Activated CD8-positive, alpha-beta memory T cell treated with anti-CD3 and anti-CD28 coated beads for 1 hour (primary cell): ENCODE measurements at places on chromosomes 2 and 18.

DNA sequence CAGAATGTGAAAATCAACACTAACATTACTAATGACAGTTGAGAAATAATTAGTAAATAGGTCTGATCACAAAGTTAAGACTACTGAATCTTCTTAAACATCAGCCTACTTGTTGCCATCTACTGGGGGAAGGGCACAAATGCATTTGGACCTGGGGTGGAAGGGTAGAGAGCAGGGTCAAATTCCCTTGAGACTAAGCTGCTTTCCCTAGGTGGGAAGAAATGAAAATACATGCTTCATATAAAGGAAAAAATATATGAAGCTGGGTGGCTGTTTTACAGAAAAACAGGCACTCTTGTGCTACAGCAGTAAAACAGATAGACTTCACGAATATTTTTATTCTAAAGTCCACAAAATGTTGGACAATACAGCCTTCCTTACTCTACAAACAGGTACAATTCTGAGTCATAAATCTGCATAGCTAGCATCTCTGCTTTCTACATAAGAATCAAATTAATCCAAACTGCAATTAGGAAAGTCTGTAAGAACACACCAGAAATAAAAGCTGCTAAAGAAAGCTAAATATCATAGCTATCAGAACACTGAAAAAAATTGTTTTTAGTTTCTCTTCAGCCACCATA lies 10.9 kb downstream of the TRIP12 start:
- no peak for DNase-seq

DNA sequence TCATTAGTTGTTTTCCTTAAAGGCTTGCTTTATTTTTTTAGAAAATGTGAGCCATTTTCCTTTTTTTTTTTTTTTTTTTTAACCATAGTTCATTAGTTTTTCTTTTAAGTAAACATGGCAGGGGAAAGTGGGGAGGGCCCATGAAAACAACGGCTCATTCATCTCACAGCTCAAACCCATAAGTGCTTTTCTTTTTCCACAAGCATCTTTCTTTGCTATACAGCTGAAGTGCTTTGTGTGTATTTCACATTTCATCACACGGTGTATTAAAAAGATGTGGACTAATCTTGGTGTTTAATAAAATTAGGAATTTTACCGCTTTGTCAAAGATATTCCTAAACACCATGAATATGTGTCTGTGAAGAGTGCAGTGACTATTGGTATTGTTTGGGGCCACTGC lies 41.6 kb downstream of the RHBDD1 start:
- DNase-seq, result no peak

GRCh38 chr2:8418721-8419120 lies 263.1 kb upstream of the ID2 start:
- no peak for DNase-seq

DNA sequence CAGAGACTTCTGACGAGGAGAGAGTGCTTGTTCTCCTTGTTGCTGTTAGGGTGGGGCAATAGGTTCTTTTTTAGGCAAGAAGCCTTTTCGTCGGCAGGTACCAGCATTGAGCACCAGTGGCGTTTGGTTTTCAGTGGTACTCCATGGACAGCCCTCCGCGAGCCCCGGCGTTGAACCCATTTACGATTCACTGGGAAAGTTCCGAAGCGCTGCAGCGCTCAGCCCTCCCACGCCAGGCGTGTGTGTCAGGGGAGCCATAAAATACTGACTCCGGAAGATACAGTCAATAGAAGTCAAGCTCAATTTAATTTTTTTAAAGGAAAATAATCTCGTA lies 494 bp upstream of the ROCK1 start:
- DNase-seq, result no peak

DNA sequence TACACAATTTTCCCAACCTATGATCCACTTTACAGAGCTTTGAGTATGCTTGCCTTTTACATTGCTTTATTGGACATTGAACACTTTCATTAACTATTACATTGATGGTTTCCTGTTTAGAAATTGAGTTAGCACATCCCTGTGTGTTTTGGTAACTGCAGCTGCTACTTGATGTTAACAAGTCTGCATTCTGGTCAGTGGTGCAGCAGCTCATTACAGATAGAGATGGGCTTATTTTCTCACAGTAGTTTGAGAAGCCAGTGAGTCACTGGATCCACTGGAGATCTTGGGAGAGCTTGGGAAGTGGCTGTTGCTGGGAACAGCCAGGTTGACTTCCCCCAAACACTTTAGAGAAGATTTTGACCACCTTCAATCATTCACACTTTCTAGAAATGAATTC lies 150.5 kb downstream of the ARHGAP15 start:
- no peak for DNase-seq

DNA sequence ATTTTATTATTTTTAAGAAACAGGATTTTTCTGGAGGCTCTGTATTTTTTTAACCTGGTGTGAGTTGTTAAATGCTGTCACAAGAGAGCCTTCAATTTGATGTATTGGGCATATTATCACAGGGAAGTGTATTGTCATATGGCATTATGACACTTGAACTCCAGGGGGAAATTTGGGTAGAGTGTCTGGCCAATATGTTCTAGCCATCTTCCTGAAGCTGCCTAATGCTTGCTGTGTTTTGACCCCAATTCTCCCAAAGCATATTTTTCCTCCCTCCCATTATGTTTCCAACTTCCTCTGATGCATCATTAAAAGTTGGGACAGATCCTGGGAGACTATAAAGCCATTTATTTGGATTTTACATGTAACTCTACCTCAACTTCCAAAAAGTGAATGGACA lies 214.1 kb upstream of the SESTD1 start:
- DNase-seq, result no peak

GRCh38 chr18:37720663-37721062 lies 155.1 kb upstream of the CELF4 start:
- DNase-seq, result no peak

DNA sequence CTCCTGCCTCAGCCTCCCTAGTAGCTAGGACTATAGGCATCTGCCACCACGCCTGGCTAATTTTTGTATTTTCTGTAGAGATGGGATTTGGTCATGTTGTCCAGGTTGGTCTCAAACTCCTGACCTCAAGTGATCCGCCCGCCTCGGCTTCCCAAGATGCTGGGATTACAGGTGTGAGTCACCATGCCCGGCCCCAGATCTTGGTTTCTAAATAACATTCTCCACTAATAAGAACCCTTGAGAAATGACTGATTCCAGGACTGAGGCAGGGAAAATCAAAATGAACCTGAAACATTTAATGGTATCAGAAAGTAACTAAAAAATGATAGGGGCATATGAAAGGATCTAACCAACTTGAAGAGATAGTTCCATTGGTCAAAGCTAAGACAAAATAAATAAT lies 34.0 kb downstream of the BMPR2 start:
- no peak for DNase-seq

DNA sequence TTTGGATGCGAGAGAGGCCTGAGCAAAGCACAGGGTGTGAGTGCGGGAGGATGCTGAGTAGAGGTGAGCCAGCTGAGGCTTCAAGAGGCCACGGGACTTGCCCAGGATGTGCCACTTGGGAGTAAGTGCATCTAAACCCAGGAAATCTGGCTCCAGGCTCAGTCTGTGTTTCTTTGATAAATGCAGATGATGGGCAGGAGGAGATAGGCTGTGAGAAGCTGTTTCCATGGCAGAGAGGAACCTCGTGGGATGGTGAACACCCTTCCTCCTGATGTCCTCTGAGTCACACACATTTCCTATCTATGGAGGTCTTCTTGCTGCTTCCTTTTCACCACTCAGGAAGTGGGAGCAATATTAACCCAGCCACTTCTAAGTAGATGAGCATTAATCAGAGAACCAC lies 38.4 kb upstream of the CELF4 start:
- DNase-seq, result no peak

GRCh38 chr2:200226451-200227426 lies 79.8 kb upstream of the SPATS2L start:
- no peak for DNase-seq

DNA sequence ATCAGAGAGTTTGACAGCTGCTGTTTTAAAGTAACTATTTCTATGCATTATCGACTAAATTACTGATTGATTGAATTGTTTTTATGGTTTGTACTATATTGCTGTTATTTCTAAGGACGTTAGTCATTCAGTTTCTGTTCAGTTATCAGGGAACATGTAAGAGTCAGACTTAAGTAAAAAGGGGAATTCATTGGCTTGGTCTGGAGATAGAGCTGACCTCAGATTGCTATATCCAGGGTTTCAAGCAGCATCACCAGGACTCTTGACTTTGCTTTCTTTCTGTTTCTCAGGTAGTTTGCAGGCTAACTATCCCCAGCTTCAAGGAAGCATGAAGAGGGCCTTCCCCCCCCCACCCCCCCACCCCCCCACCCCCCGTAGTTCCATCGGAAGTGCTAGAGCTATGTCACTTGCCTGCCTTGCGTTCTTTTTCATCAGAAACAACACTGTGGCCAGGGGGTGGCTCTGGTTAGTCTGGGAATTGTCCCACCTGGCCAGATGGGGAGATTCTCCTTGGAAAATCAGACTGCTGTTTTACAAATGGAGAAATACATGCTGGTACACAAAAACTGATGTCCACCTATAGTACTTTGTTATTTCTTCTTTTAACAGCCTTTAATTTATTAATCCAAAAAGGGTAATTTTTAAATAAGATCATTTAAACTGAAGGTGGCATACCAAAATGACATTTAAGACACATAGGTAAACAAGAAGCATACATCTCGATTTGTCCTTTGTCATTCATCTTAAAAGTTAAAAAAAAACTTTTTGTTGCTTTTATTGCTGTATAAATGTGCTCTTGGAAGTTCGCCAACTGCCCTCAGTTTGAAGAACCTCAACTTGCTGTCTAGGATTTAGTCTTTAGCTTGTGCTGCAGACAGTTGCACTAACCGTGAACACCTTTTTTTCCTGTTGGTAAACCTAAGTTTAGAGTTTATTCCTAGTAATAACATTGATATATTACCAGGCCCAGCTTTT lies 9.4 kb downstream of the SMAD4 start:
- no peak for DNase-seq

DNA sequence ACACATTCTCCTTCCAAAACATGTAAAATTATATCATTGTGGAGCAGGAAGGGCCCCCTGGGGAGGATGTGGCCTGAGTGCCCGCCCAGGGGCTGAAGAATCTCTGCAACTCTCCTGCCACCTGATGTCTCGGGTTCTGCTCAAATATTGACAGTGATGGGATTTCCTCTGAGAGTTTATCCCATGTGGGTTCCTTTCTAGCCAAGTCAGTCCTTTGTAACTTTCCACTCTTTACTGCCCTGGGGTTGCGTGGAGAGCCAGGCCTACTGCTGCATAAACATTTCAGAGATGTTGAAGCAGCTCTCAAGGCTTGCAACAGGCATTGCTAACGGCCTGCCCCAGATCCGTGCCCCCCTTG lies 4.0 kb upstream of the RAB17 start:
- no peak for DNase-seq

GRCh38 chr2:241976296-241976695 lies 106.8 kb downstream of the RTP5 start:
- DNase-seq, result no peak

DNA sequence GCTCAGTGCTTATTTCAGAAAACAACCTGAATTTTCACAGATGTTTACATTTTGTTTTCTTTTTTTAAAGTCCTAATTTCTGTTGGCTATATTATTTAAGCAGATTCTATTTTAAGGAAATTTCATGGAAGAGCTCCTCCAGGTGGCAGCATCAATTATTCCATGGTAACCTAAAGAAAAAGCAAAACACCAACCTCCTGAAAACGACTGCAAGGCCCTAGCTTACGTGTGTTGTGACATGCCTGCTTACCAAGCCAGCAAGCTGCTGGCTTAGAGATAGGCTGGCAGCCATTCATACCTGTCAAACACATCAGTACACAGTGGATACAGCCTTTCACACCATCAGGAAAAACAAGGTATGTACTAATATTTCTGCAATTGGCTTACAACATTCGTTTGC lies 64.9 kb downstream of the LPIN2 start:
- DNase-seq, result no peak

DNA sequence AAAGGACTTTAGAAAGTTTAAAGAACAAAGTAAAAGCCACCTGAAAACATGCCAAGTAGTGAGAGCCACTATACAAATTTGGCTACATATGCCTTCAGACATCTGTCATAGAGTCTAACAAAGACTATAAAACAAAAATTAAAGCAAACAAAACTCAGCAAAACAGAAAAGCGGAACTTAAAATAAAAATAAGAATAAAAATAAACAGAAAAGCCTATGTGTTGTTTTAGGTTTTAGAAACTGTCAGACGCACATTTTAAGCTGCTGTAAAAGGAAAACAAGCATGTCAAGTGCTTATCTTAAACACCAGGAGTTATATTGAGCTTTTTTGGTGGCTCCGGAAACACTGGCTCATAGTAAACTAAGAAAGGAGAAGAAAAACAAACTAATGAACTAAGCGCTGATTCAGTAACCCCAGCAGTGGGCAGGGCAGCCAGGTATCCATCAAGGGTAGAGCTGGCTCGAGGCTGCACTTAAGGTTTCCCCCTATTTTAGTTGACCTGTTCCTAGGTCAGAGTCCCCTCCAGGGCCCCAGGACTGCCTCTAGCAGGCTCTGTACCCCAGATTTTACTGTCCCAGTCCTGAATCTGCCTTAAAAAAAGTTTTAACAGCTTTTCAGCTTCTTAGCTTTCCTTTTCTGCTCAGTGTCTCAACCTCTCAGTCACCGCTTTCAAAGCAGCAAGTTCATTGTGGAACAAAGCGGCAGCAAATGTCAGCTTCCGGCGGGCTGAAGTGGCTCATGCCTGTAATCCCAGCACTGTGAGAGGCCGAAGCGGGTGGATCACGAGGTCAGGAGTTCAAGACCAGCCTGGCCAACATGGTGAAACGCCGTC lies 15.4 kb upstream of the RMC1 start:
- DNase-seq, result no peak

GRCh38 chr2:129504646-129505045 lies 474.8 kb upstream of the RAB6C start:
- no peak for DNase-seq

GRCh38 chr18:79365701-79366100 lies 30.0 kb upstream of the NFATC1 start:
- no peak for DNase-seq

- no peak for DNase-seq
Observed at GRCh38 chr2:96602330-96602823, 35.7 kb downstream of the KANSL3 start.

- DNase-seq, result no peak
Observed at GRCh38 chr18:3610813-3611212, 160.8 kb downstream of the TGIF1 start.

GRCh38 chr2:167862782-167863181 lies 384.6 kb downstream of the STK39 start:
- no peak for DNase-seq

- DNase-seq, result no peak
Observed at GRCh38 chr2:19577723-19578122, 219.3 kb upstream of the OSR1 start.

GRCh38 chr2:3151153-3151918 lies 226.3 kb downstream of the EIPR1 start:
- no peak for DNase-seq

GRCh38 chr2:202035089-202035940 lies 1.7 kb downstream of the FZD7 start:
- no peak for DNase-seq
